ENCODE measurements at places on chromosomes 2 and 18.

- DNase-seq = no peak
These were observed 144.3 kb downstream of the CCDC102B start for GRCh38 chr18:68942230-68942629.

DNA sequence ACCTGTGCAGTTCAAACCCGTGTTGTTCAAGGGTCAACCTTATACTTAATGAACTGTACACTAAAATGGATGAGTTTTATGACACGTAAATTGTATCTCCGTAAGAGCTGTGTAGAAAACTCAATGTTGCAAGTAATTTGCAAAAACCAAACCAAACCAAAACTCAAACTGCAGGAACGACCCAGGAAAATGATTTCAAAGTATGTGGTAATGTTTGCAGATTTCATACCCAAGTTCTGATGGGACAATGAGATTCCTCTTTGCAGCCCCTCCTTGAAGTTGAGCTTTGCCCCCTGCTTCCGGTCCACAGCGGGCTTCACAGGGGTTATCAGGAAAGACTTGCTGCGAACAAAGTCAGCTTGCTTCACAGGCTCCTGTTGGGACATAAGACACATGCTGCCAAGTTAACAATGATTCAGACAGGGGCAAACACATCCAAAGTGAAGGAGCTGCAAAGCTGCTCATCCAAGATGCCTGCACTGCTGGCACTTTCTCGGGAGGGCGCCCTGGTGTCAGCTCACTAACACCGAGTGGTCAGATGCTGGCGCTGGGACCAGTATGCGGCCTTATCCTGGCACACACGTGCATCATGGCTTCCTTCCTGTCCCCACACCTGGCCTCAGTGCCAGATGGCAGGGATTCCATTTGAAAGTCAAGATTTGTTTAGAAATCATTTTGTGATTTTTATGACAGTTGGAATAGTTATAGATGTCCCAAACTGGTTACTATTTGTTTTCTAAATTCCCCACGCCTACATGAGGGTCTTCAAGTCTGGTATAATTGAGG, 65.2 kb upstream of the MGAT4A start:
- no peak for DNase-seq

- no peak for DNase-seq
These were observed 16.3 kb downstream of the THOC1 start for GRCh38 chr18:251572-251971.

DNA sequence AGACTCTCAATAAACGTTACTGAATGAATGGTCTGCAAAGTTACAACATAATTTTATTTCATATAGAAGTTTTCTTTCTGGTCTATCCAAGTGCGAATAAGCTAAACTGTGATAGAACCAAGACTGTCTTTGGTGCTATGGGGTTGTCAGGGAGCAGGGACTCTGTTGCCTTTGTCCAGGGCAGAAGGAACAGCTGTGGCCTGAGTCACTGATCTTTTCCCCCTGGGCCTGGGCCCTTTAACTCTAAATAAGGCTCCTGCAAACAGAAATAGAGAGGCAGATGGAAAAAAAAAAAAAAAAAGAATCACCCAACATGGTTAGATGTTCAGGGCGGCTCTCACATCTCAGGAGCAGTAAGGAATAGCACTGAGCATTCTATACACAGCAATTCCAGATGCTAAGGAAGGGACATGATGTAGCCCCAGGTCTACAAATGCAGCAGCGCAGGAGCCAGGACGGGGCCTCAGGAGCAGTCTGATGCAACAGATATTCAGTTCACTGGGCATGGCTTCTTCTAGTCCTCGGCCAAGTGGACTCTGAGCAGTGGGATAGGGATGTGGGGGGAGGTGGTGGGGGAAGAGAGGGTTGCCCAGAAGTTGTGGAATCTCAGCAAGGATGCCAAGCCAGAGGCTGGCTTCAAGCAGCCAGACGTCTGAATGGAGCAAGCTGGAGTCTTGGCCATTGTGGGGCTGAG, 247.1 kb upstream of the SIX2 start:
- DNase-seq = no peak

- DNase-seq = no peak
These were observed 118.2 kb downstream of the CLIP4 start for GRCh38 chr2:29233428-29233827.

- peak; percentile 13 for DNase-seq
These were observed 51.4 kb upstream of the MRPL33 start for GRCh38 chr2:27720004-27720551.

- DNase-seq = no peak
These were observed 64.2 kb downstream of the KIF5C start for GRCh38 chr2:148939271-148939670.
